ENCODE measurements at places on chromosomes 7 and 10. TPM values are rescaled to one million over a fixed set of nuclear protein-coding genes. Genes with fewer than 3 reads are reported as not detected.
A peak's percentile ranks its signal among the peaks of the same experiment; 100 is the strongest.

The UPK3BL2 gene
- 1.6 TPM for total RNA-seq

DNA sequence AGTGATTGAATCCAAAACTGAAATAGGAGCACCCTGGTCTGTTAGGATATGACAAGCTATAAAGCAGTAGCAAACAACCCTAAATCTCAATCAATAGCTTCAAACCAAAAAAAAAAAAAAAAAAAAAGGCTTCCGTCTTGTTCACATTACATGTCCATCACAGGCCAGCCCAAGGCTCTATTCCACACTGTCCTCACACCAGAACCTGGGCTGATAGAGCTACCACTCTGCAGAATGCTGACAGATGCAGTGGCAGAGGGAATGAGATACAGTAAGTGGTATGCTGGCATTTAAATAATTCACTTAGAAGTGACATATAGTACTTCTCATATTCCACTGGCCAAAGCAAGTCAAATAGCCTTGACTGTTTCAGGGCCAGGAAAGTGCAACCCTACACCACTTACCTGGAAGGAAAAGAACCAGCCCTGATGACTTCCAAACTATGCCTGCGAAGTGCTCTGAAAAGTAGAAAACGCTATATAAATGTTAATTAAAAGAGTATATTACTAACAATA, 5.8 kb downstream of the CDCA7L start:
- DNase-seq: no peak

GRCh38 chr7:151743481-151743983, 133.4 kb downstream of the PRKAG2 start:
- DNase-seq: no peak

GRCh38 chr10:94405406-94405805, 3.1 kb downstream of the TBC1D12 start:
- no peak for DNase-seq

DNA sequence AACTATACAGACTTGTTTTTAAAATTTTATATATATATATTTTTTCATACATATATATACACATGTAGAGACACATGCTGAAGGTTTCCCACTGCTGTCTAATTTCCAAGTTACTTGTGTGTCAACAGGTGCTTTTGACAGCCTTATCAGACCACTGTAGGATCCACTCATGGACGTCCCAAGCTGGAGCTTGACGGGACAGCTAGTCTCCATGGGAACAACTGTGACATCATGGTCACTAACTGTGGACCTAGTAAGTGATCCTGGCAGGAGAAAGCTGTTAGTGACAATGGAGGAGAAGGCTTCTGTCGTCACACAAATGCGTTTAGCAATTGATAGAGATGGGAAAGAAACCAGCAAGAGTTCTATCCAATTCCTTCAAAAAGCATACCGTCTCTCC, 60.2 kb upstream of the DDC start:
- no peak for DNase-seq

DNA sequence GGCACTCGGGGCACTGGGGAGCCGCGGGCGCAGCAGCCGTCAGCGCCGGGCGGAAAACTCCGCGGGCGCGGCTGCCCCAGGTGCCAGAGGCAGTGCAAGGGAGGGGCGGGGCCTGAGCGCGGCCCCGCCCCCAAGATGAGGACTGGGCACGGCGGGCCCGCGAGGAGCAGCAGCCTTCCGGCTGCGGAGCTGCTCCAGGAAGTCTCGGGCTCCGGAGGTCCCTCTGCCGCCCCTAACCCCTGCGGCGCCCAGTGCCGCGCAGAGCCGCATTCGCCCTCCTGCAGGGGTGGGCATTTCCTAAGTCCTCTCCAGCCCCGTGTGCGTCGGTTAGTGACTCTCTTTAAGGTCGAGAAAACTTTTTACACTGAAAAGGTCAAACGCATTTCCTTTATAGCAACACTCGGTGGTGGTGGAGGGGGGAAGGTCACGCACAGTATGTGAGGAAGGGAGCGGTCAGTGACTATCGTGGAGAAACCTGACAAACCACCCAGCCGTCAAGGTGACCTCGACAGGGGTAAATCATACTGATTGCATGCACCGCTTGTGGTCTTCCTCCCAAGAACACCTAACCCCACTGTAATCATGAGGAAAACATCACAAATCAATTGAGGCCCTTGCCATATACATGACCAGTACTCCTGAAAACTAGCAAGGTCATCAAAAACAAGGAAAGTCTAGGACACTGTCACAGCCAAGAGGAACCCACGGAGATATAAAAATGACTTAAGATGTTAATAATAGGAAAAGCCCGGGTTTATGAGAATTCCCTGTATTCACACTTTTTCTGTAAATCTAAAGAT, at the start of gene ANXA11:
Gene ANXA11, minus strand, starts transcription at position 61 of the 800 bp plus-strand sequence. CDS start 32,676 bp downstream, outside the sequence.
- no peak for DNase-seq

GRCh38 chr7:74141705-74142104, 32.5 kb upstream of the EIF4H start:
- DNase-seq: no peak

The ARPC1B gene
- 285 TPM for total RNA-seq

The SLC26A5 gene
- total RNA-seq: 0.47 TPM

- DNase-seq: no peak
Measured at GRCh38 chr10:117166418-117167345, 28.6 kb upstream of the VAX1 start.

The ATG9B gene
- total RNA-seq: not detected

- no peak for DNase-seq
Measured at GRCh38 chr7:45103958-45104843, 7.3 kb downstream of the TBRG4 start.

DNA sequence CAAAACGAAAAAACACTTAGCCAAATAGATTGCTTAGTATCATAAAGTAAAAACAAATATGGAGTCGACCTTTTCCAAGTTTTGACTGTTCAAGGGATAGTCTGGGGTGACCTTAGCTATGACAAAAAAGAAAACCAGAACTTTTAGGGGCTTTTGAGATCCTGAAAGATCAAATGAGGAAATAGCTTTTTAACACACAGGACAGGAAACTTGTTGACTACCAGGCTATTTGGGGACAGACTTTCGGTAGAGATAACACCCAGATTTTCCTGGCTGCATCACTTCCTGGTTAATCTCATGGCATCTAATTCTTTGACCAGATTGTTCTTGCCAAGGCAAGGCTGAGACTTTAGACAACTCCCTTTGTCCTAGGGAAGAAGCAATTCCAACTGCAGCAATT, 34.5 kb upstream of the EGR2 start:
- no peak for DNase-seq

DNA sequence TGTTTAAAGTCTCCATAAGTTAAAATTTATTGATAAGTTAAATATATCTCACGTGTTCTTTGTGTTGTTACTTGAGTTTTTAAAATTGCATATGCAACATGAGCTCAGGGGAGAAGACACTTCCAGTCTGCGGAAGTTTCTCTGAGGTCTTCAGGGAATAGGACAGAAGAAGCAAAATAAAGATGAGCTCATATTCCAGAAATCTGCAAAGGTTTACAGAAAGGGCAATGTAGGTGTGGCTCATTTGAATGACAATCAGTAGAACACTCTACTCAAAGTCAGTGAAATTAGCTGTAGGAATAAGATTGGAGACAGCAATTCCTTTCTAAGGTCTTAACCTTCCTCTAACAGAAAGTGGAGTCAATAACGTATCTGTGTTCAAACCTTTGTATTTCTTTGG, 53.7 kb downstream of the CACNA2D1 start:
- no peak for DNase-seq

The CRYGN gene
- not detected for total RNA-seq

The RADIL gene
- total RNA-seq: 1.1 TPM

GRCh38 chr7:117565226-117565625, 85.4 kb downstream of the CFTR start:
- no peak for DNase-seq

DNA sequence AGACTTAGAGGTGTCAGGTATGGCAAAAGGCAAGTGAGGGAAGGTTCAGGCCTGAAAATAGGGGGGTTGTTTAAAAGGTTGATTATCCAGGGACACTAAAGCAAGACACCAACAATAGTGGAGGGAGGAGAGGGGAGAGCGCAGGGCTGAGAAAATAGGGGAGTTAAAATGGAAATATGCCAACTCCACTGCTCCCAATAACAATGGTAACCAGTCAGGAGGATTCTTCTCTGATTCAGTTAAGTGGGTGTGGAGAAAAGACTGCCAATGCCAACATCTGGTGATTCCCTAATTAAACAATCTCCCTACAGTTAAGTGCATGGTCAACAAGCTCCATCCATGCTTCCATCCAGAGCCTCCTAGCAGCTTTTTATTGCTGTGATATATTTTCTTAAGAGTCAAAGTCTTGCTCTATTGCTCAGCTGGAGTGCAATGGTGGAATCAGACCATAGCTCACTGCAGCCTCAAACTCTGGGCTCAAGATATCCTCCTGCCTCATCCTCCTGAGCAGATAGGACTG, 183.3 kb downstream of the JAZF1 start:
- no peak for DNase-seq

DNA sequence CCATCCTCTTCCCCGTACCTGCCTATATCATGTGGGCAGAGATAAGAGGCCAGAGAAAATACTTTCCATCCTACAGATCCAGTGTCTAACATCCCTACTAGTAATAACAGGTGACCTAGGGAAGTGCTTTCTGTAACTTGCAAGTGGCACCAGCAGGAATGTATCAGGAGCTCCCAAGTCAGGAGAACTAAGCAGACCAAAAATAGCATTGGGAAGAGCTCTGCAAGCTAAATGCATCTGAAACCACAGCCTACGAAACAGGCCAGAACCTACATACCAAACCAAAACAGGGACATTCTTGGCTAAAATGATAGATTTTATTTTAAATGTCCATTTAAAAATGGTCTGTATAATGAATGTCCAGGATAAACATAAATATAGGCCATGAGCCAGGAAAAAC, 680.8 kb downstream of the PHTF2 start:
- no peak for DNase-seq

DNA sequence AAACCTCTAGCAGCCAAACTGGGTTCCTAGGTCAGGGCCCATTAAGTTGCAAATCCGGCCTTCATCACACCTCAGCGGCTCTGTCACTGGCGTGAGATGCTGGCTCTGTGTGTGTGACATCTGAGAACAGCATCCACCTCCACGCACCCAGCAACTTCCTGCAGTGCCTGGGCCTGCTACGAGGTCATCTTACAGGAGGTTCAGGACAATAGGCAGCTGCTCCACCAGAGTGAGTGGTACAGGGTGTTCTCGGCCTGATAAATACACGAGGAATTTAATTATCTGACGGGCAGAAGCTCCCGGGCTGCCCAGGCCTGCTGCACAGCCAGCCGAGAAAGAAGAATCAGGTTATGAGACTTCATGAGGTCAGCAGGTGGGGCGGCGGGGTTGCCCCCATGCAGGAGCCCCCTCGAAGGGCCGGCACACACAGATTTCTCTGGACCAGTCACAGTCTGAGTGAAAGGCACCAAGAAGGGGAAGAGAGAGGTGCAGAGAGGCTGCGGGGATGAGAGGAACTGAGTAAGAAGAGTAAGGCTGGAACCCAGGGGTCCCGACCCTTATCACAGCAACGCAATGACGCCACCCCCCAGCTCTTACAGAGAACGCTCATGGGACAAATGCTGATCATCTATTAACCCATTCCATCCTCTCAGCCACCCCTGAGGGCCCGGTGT, 49.3 kb downstream of the CALML3 start:
- no peak for DNase-seq

The AKR1C4 gene
- total RNA-seq: not detected

- DNase-seq: no peak
Measured at GRCh38 chr7:111852081-111852480, 289.8 kb upstream of the IMMP2L start.

The GOLGA7B gene
- 1.6 TPM for total RNA-seq

The STAG3 gene
- 0.28 TPM for total RNA-seq

DNA sequence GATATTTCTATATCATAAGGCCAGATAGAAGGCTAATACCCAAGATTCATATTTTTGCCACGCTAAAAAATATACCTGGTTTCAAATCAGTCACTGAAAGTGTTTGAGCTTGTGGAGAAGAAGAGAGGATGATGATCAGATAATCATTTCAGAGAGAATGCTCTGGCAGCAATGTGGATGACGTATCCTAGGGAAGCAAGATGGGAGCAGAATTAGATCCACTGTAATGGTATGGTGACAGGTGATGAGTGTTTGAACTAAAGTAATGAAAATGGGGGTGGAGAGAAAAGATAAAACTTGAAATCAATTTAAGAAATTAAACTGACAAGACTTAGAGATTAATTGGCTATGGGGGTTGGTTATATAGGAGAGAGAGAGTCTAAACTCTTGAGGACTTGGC, 42.7 kb upstream of the TMEM196 start:
- DNase-seq: no peak

The SRRM3 gene
- total RNA-seq: 3.7 TPM

DNA sequence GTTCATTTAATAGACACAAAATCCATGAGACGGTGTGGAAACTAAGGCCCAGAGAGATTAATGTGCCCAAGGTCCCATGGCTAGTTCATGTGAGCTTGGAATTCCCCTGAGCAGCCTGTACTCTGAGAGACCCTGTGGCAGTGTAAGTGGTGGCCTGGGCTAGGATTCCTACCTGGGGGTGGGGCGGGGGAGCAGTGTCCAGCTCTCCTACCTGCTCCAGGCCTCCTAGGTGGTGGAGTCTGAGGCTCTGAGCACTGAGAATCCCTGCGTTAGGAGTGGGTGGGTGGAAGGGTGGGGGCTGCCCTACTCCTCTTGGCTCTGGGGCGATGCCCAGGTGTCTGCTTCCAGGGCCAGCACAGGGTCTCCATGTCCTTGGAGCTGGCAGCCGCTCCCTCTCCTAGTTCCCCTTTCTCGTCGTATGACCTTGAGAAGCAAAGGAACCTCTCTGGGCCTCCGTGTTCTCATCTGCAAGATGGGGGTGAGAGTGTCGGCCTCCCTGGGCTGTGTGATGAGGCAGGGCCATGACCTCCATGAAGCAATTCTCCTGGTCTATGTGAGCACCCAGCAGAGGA, 2.5 kb downstream of the SNCG start:
- no peak for DNase-seq

- DNase-seq: no peak
Measured at GRCh38 chr7:139016931-139017511, 18.8 kb downstream of the ZC3HAV1L start.

The CLCN1 gene
- total RNA-seq: not detected

The C10orf95 gene
- total RNA-seq: not detected

The POLR1F gene
- 13.4 TPM for total RNA-seq

DNA sequence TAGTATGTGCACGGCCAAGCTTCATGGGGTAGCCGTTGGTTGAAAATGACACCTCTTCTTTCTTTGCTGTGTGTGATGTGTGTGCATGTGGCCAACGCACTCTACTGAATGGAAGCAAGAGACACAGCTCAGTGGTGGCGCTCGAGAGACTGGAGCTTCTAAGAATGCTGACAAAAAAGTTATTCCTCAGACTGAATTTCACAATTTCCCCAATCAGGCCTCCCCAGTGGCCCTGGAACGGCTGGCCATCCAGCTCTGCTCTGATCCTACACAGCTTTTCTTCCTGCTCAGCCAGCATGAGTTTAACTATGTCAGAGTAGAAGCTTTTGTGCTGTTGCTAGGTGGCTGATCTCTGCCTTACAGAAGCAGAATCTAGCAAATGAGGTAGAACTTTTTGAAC, 186.7 kb upstream of the PLXDC2 start:
- DNase-seq: no peak

The GPR22 gene
- not detected for total RNA-seq

GRCh38 chr10:5293691-5294550, 70.8 kb upstream of the UCN3 start:
- peak; percentile 47 for DNase-seq
